ENCODE measurements at places on chromosomes 7 and 10.

- DNase-seq, result no peak
Measured at GRCh38 chr7:141558544-141559183, 7.5 kb downstream of the AGK start.

GRCh38 chr10:60006062-60006461, 99.7 kb upstream of the CCDC6 start:
- DNase-seq, result no peak

- no peak for DNase-seq
Measured at GRCh38 chr7:155164316-155164715, 94.2 kb downstream of the HTR5A start.

DNA sequence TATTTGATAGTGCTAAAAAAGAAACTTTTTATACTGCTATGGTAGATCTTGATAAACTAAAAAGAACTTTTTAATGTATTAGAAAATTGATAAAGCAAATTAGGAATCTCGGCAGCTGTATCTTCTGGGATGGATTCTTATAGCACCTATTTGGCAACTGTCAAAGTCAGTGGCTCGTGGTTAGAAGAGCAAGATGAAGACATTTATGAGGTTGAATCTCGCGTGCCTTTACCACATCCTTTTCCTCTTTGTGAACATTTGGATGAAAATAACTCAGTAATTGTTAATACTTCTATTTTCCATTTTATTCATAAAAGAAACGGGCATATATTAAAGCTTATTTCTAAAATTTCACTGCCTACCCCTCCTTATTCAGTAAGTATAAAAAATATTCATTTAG, 76.2 kb downstream of the CYP51A1 start:
- DNase-seq, result no peak

- DNase-seq, result no peak
Measured at GRCh38 chr10:119500123-119500795, 42.3 kb downstream of the RGS10 start.

GRCh38 chr7:150914196-150914595, 61.9 kb downstream of the AOC1 start:
- DNase-seq, result no peak

DNA sequence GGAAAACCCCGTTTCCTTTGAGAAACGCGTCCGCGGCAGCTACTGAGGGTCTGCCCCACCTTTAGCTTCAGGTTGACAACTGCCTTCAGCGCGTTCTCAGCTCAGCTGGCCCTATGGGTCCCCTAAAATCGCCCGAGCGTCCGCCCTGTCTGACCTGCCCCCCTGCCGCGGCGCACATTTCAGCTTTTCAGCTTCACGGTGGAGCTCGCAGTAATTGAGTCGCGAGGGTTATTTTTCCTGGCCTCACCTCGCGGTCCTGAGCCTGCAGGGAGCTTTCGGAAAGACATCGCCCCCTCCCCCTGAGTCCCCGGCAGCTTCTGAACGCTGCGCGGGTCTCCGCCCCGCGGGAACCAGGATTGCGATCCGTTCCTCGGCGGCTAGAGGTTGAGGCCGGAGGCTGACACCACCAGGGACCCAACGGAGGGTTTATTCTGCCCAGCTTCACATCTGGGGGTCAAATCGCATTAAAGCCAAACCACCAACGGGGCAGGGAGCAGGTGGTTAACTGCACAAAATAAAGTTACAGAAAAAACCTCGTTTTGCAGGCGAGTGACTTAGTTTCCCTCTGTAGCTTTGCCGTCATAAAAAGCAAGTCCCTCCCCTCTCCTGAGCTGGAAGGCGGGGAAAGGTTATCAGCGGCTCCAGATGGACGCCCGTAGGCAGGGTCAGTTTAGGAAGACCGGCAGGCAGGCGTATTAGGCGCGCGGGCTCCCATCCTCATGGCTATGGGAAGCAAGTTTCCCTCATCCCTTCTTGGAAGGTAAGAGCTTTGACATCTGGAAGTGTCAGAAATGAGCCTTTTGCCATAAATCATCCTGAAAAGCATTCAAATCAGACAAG, 11.0 kb downstream of the TWIST1 start:
- DNase-seq, result no peak

DNA sequence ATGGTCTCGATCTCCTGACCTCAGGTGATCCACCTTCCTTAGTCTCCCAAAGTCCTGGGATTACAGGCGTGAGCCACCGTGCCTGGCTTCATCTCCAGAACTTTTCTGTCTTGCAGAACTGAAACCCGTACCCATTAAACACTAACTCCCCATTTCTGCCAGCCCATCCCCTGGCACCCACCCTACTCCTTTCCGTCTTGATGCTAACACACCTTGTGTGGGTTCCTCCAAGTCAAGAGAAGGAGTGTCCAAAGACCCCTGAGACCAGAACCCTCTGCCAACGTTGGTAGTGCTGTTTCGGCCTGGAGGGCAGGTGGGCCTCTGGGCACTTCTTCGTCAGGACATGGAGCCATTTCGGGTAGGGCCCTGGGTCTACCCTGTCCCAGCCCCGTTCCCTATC, 83.6 kb downstream of the MGMT start:
- no peak for DNase-seq

GRCh38 chr10:33006342-33006887, 48.4 kb upstream of the ITGB1 start:
- no peak for DNase-seq

DNA sequence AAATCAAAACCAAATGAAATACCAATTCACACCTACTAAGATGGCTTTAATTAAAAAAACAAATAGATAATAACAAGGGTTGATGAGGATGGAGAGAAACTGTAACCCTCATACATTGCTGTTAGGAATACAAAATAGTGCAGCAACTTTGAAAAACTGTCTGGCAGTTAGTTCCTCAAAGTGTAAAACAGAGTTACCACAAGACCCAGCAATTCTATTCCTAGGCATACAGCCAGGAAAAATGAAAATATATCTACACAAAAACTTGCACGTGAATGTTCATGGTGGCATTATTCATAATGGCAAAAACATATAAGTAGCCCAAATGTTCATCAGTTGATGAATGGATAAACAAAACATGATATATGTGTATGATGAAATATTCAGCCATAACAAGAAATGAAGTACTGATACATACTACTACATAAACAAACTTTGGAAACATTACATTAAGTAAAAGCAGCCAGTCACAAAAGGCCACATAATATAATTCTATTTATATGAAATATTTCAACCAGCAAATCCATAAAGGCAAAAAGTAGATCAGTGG, 83.5 kb downstream of the BRAF start:
- DNase-seq, result no peak

DNA sequence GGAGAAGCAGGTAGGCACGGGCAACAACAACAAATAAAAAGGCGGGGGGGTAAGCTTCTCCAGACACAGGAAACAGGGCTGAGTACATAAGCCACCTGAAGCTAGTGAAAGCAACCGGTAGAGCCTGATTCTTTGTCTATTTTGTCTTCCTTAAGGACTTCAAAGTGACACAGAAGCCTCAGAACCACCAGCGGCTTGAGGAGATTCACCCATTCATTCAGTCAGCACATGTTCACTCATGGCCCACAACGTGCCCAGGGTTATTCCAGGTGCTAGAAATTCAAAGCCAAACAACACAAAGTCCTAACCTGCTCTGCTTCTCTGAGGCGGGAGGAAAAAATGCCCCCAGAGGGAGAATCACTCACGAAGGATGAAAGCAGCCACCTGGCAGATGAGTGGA, 69.3 kb upstream of the C7orf33 start:
- no peak for DNase-seq

DNA sequence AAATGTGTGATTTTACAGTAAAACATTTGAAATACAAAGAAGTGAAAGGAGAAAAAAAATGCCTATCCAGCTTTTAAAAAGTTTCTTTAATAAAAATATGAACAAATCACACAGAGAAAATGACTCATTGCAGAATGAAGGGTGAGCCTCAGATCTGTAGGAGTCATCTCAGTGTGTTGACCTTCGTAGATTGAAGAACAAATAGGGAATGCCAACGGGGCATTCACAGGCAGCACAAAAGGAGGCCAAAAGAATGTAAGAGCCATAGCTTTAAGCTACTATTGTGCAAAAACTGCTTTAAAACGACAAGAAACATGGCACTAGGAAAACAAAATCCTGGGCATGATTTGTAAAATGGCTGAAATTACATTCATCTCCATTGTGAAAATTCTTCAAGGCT, 782.7 kb upstream of the CELF2 start:
- DNase-seq, result no peak

DNA sequence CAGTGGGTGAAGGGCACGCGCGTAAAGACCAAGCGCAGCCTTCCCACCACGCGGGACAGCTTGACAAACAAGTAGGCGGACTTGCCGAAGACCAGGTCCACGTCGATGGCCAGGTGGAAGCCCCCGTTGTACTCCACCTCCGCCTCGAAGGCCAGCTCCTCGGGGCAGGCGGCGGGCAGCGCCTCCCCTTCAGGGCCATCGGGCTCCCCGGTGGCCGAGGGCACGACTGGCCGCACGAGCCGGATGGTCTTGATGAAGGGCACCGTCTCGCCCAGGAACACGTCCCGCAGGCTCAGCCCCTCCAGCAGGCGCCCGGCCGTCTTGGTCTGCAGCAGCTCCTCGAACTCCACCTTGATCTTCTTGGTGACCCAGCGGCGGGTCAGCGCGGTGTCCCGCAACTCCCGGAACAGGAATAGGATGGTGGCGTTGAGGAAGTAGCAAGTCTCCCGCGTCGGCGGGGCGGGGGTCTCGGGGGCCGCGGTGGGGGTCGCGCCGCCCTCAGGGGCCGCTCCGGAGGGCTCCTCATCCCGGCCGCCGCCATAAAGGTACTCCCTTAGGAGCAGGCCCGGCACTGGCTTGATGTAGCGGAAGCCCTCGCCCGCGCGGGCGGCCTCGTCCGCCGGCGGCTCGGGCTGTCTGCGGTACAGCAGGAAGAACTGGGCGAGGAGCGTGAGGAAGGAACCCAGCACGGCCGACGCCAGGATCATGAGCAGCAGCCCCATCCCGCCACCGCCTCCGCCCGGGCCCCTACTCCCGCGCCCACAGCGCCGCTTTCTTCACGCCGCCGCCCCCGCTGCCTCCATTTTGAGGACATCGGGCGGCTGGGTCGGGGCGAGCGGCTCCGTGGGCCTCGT, 507 bp downstream of the PDZD8 start:
- peak; percentile 11 for DNase-seq

DNA sequence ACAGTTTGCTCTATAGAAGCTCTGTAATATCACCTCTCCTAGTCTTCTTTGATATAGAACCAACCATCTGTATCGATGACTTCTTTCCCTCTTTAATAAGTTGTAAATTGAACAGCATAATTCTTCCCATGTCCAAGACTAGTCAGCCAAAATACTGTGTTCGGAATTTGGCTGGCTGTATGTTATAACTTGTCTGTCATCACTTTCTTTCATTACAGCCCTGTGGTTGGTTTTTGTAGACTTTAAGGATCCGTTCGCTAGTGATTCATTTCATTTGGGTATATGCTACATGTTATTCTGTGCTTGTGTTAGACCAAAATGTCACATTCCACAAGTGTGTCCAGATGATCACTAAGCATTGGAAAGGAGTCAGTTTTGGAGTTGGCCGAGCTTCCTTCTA, 155.4 kb upstream of the ITGB1 start:
- no peak for DNase-seq

GRCh38 chr10:35226507-35226906, 99.9 kb downstream of the CREM start:
- DNase-seq, result no peak

DNA sequence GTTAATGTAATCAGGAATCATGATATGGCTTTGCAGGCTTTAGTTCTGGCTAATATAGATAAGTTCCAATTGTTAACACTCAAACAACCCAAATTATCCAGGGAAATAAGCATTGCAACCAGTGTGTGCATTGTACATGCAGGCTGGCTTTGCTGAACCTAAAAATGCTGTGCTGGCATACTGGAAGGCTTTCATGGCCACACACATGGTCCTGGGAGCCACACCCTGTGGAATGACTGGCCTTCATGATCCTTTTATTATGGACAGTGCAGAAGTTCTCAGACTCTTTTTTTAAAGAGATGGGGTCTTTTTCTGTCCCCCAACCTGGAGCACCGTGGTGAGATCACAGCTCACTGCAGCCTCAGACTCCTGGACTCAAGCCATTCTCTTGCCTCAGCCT, 5.0 kb downstream of the ELMO1 start:
- DNase-seq, result no peak

- DNase-seq, result no peak
Measured at GRCh38 chr10:13844651-13845050, 257.9 kb downstream of the PRPF18 start.

DNA sequence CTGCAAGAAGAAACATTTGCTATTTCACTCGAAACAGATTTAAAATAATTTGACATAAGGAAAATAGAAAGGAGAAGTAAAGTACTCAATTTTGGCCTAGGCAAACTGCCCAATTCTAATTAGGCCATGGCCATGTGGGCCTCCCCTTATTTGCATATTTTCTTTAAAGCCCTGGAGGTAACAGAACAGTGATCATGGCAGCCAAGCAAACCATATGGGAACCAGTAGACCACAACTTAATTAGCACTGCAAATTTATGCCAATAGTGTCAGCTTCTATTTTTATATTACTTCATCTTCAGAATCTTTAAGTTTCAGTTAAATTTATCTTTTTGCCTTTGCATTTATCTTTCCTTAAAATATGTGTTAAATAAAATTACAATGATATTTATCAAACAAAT, 63.3 kb upstream of the THSD7A start:
- no peak for DNase-seq

- no peak for DNase-seq
Measured at GRCh38 chr10:693506-693905, 4.0 kb upstream of the DIP2C start.

DNA sequence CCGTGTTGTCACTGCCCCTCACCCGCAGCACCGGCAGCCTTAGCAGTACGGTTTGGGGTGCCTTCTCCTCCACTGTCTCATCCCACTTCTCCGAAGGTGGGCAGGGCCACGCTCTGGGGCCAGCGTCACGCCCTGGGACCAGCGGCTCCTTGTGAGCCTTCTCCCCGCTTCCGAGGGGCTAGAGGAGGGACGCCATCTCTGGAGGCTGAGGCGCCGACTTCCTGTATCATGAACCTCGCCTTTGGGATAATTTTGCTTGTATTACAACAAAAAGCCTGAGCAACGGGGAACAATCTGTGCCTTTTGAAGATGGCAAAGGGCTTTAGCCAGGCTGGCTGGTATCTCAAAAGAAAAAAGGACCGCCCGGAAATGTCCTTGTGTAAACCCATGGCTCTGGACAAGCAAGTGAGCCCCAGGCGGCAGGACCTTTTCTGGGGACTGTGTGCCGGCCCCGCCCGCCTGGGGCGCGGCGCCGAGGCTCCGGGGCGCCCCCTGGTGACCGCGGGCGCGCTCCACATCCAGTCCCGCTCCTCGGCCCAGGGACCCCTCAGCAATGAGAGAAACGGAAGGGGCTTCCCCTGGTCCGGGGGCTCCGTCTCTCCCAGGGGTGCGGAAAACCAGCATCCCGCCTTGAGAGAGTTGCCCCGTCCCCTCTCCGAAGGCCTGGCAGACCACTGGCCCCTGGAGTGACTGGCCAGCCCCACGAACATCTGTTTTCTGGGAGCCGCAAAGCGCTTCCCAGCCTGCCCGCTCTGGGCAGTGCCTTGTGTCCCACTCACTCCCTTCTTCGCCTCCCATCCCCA, 3.8 kb downstream of the DEPP1 start:
- peak; percentile 58 for DNase-seq

- DNase-seq, result no peak
Measured at GRCh38 chr7:34011017-34011695, 105.8 kb downstream of the BMPER start.
